ENCODE measurements at places on chromosomes 12 and 14.

DNA sequence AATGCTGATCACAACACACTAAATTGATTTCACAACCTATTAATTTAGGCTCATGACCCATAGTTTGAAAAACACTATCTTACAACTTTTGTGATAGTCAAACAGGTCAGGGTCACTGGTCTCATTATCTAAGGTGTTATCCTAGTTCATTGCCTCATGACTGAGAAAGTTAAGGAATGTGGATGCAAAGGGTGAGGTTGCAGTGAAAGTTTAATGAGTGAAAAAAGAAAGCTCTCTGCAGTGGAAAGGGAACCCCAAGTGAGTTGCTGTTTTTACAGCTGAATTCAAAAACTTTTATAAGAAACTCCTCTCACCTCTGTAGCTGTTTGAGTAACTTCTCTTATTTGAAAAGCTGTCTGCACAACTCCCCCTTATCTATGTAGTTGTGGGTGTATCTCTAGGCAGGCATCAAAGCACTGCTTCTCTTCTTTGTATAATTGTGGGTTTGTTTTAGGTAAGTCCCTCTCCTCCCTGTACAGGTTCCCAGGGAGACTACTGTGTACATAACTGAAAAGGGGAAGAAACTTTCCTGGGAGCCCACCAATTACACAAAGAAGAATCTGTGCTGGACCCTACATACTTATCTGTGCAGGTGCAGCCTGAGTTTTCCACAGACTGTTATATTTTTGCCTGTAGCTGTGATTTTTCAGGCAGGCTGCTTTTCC is 18.9 kb downstream of the DNAL1 start:
- DNase-seq, result no peak

GRCh38 chr14:92519246-92520101 is 5.9 kb downstream of the RIN3 start:
- no peak for DNase-seq

DNA sequence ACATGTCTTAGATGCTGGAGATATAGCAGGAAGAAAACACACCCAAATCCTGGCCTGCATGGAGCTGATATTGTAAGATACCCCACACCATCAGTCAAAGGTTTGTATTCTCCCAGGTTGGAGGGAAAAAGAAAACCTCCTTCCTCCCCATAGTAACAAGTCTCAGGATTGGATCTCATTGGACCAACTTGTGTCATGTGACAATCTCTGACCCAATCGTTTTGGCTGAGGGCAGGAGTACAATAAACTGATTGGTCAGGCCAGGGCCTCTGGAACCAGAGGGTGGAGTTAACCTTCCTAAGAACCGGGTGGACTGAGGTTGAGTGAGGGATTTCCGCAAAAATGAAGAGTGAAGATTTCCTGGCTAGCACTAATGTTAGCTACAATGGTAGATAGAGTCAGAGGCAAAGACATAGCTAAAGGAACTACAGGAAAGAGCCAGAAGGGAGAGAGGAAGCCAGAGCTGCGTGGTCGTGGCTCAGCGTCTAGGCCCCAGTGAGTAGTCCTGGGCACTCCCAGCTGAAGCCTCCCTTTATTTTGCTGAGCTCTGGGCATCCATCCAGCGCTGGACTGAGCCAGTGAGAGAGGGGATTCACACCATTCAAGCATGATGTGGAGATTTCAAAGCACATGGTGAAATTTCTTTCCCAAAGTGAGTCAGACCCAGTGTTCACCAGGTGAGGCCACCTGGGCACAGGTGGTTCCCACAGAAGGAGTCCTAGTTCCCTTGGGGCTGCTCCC is 219.9 kb downstream of the AACS start:
- DNase-seq, result no peak

GRCh38 chr12:46024099-46024498 is 33.7 kb upstream of the SCAF11 start:
- DNase-seq, result no peak

DNA sequence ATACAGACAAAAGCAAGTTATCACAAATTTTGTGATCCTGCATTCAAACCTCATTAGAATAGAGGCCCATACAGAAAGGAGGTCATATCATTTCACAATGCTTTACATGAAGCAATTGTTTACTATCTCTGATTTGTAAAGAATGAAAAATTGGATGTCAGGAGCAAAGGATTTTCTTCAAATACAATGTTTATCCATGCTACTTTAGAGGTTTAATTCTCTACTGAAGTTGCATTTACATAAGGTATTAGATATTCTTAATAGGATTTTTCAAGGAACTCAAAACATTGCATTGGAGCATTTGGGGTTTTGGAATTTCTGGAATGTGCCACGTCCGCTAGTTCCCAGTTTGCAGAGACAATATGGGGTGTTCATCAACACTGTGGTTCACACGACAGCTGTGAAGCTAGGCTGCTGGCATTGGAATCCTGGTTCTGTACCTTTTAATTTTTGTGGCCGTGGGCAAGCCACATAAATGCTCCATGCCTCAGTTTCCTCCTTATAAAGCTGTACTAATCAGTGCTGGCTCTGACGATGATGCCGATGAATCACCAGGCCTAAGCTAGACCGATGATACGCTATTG is 174.8 kb downstream of the APAF1 start:
- no peak for DNase-seq

- DNase-seq, result no peak
These were observed 237.2 kb upstream of the SYT10 start for GRCh38 chr12:33676866-33677265.

- DNase-seq, result no peak
These were observed 23.1 kb downstream of the TMED10 start for GRCh38 chr14:75153295-75153694.

- DNase-seq, result peak; percentile 71
These were observed 67.2 kb upstream of the SYT1 start for GRCh38 chr12:78797196-78797931.

DNA sequence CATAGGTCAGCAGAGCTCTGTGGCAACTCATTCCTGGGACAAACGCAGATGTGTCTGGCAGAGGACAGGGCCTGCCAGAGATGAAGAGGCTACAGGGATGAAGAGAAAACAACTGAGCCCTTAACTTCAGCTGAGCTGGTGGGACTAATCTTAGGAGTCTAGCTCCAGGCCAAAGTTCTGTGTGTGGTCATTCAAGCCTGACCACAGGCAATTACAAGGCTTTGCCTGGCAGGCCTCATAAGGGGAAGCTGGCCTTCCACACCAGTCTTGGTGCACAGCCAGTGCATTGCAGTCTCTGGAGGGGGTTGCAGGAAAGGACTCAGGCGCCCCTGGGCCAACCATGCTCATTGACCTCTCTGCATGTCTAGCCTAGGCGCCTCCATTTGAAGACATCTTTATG is 127.6 kb upstream of the DAAM1 start:
- no peak for DNase-seq
